ENCODE measurements at places on chromosomes 1 and 21.

- DNase-seq = no peak
Observed at GRCh38 chr1:61198554-61198953, 116.2 kb downstream of the NFIA start.

DNA sequence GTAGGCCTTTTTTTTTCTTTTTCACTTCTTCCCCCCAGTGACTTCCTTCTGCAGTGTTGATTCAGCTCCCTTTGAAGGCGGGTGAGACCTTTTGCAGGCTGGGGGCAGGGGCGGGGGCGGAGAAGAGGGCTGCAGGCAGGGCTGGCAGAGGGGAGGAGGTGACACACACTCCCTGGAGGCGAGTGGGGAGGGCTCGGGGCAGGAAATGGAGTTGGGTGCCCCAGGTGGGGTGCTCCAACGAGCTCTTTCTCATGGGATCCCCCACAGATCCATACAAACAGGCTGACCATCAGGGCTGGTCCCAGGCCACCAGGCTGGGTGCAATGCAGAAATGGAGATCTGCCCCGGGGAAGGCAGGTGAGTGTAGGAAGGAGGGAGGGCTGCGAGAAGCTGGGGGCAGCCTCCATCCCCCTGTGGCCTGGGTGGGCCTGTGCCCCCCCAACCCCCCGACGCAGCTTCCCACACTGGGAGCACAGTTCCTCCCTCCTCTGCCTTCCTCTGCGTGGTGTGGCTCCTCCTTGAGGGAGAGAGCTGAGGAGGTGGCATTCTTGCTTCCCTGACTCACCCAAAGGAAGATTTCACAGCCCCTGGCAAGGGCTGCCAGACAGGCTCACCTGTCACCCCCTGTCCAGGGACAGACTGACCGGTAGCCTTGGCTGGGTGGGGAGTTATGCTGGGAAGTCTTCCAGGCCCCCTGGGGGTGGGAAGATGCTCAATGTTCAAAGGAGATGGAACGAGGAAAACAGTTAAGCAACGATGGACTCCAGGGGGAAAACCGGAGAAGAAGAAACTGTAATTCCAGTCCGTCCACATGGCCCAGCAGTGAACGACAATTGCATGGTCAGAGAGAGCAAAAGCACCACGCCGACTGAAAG, 7.1 kb upstream of the ITGB2 start:
- DNase-seq = peak; percentile 78

- no peak for DNase-seq
Observed at GRCh38 chr21:46423546-46424038, 35.1 kb upstream of the DIP2A start.

DNA sequence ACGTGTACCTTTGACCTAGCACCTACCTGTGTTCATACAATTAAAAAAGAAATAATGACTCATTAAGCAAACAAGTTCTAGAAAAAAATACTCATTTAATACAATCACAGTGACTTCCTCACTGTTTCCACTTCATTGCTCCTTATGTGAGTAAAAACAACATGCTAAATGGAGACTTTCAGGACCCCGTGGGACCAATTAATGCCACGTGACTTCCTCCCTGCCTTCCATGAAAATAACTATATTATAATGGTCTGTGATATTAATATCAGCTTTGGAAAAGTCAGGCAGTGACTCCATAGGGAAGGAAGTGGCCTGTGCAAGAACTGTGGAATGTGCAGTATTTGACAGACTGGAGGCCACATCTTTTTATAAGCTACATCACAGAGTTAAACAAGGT, 337.8 kb downstream of the HLX start:
- no peak for DNase-seq
